Subcutaneous preadipocyte (primary cell): ENCODE measurements at places on chromosomes 1 and 21. TPM values are rescaled to one million over a fixed set of nuclear protein-coding genes. Genes with fewer than 3 reads are reported as not detected.

CBS gene
- 27.9 and 31.9 TPM in 2 replicates for total RNA-seq

OR2T29 gene
- not detected in 2 replicates for total RNA-seq

ASPM gene
- total RNA-seq, result 39.3 and 62.4 TPM in 2 replicates

DNAJC28 gene
- total RNA-seq, result 0.39 and 0.73 TPM in 2 replicates

USF1 gene
- total RNA-seq, result 43.7 and 44.0 TPM in 2 replicates

GSTM5 gene
- 2.0 and 4.4 TPM in 2 replicates for total RNA-seq

GPR161 gene
- total RNA-seq, result 4.0 and 7.8 TPM in 2 replicates

CD247 gene
- not detected in 2 replicates for total RNA-seq

TMEM200B gene
- total RNA-seq, result 9.9 and 11.5 TPM in 2 replicates

ASTN1 gene
- not detected in 2 replicates for total RNA-seq

ODR4 gene
- total RNA-seq, result 16.8 and 17.6 TPM in 2 replicates

PRRX1 gene
- 384 and 523 TPM in 2 replicates for total RNA-seq

TDRKH gene
- 1.8 and 3.5 TPM in 2 replicates for total RNA-seq

NEGR1 gene
- 2.6 and 5.5 TPM in 2 replicates for total RNA-seq

WDR3 gene
- total RNA-seq, result 19.8 and 25.0 TPM in 2 replicates

KIF21B gene
- under 0.01 TPM in 2 replicates for total RNA-seq

LEPR gene
- total RNA-seq, result 6.1 and 12.5 TPM in 2 replicates

FAM78B gene
- total RNA-seq, result 0.98 and 1.1 TPM in 2 replicates

DCDC2B gene
- not detected in 2 replicates for total RNA-seq

IGSF3 gene
- total RNA-seq, result 0.39 and 1.5 TPM in 2 replicates
